CD4-positive, CD25-positive, alpha-beta regulatory T cell (primary cell): ENCODE measurements at places on chromosomes 2 and 18.

DNA sequence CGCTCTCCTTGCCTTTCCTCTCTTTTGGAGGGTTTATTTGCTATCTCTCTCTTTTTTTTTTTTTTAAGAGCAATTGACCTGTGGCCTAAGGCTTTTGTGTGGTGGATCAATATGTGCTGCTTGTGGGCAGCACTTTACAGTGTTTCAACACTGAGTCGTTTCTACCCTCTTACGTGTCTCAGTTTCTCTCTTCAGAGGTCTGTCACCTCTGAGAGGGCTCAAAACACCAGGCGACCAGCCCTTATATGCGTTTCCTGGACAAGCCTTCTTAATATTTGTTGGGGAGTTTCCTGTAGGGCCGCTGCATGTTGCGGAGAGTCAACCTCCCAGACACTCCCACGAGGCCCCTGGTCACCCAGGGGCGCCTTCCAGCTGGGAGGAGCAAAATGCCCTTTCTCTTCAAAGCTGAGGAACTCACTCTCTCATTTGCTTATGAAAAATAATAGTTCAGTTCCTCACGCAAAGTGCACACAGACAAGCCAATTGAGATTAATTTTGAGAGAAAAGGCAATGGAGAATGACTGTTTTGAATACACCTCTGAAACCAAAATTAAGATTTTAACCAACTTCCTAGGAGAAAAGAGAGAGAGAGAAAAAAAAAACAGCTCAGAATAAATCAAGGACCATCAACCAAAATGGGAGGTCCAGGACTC is 96.3 kb upstream of the B3GNT2 start:
- DNase-seq = no peak

- DNase-seq = no peak
Measured at GRCh38 chr2:229531594-229531993, 182.8 kb downstream of the DNER start.

- DNase-seq = no peak
Measured at GRCh38 chr2:136060416-136060815, 57.5 kb downstream of the CXCR4 start.

DNA sequence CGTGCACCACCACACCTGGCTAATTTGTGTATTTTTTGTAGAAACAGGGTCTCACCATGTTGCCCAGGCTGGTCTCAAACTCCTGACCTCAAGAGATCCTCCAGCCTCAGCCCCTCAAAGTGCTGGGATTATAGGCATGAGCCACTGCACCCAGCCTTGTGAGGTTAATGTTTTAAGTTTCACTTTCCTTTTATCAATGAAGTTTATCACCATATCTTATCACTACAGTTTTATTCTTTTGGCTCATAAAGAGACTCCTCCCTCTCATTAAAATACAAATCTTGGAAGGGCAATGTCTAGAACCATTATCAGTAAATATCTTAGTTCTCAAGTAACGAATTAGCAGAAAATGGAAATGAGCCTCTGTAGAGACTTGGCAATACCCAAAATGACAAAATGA is 173.8 kb downstream of the BCL11A start:
- no peak for DNase-seq
